ENCODE measurements at places on chromosomes 12 and 14.

GRCh38 chr12:100248886-100249285 is 18.0 kb downstream of the DEPDC4 start:
- no peak for DNase-seq

DNA sequence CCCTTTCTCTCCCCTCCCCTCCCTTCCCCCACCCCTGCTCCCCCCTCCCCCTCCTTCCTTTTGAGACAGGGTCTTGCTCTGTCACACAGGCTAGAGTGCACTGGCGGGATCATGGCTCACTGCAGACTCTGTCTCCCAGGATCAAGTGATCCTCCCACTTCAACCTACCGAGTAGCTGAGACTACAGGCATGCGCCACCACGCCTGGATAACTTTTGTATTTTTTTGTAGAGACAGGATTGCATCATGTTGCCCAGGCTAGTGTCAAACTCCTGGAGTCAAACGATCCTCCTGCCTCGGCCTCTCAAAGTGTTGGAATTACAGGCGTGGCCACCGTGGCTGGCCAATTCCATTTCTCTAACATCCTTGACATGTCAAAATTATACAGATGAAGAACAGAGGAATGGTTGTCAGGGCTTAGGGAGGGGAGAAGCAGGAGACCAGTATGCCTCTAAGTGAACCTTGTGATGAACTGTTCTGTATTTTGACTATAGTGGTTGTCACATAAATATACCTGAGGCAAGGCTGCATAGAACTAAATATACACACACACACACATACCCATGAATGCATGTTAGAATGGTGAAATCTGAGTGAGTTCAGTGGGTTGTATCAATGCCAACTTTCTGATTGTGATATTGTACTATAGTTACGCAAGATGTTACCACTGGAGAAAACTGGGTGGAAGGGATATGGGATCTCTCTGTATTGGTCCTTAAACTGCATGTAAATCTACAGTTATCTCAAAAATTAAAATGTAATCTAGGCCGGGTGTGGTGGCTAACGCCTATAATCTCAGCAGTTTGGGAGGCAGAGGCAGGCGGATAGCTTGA is 3.6 kb upstream of the CFAP73 start:
- no peak for DNase-seq

DNA sequence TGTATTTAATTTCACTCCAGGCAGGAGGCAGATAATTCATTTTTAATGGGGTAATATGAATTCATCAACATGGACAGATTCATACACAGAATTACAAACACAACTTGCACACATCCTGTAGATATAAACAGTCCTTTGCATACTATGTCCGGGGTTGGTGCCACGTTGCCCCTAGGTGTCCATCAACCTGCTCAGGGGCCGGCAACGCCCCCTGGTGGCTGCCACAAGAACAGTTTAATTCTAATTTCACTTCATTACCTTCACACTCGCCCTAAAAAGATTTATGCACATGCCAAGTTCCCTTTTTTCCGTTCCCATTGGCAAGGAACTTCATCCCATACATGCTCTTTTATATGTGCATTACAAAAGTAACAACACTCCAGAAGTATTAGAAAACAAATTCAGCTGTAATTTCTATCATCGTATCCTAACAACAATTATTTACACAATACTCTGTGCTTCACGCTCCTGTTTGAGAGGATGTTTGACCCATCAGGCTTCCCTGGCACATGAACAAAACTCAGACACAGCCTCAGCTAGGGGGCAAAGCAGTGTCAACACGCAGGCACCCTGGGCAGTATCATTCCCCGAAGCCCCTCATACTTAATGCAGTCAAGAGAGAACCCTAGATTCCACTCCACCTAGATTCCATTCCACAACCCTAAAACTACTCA is 15.5 kb downstream of the MANSC1 start:
- peak; percentile 29 for DNase-seq

DNA sequence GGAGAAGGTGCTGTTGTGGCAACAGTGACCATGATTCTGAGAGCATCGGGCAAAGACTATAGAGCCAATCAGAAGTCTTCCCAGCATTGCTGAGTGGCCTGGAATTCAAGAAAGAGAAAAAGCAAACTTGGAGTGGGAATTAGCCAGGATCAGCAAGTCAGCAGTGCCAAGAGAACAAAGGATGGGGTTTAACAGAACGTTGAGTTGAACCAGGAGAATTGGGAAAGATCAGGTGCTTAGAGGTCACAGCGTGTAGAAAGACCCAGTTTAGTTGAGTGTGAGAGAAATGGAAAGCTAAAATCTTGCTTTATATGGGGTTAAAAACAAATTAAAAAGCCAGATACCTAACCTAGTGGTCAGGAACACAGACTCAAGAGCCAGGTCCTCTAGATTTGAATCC is 90.5 kb upstream of the DNM1L start:
- DNase-seq: no peak

DNA sequence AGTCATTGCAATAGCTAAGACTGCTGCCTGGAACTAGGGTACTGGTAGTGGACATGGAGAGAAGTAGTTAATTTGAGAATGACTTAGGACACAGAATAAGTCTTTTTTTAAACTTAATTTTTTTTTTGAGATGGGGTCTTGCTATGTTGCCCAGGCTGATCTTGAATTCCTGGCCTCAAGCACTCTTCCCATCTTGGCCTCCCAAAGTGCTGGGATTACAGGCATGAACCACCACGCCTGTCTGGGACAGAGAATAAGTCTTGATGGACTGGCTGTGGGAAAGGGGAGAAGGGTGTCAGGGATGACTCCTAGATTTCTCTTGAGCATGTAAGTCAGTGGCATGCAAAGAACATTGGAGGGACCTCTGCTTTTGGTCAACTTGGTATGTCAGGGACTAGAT is 42.9 kb downstream of the LIN52 start:
- DNase-seq: no peak

DNA sequence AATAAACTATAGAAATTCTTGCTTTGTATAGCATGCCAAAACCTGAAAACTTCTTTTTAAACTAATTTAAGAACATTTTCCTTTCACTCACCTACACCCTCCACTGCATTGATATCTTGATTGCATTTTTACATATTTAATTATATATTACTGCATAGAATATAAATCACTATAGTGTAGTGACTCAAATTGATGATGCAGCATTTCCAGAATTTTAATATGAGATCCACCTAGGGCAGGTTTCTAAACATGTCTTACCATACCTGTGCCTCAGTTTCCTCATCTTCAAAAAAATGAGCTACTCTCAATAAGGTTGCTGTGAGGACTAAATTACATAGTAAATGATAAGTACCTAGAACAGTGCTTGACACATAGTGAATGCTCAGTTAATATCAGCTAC is 881.5 kb downstream of the RPS29 start:
- no peak for DNase-seq

GRCh38 chr14:65927931-65928356 is 515.4 kb downstream of the FUT8 start:
- peak; percentile 31 for DNase-seq

- no peak for DNase-seq
Measured at GRCh38 chr14:22176957-22177356, 412.1 kb downstream of the DAD1 start.

GRCh38 chr12:47988073-47989022 is 15.9 kb downstream of the COL2A1 start:
- no peak for DNase-seq

GRCh38 chr12:14275886-14276285 is 89.6 kb upstream of the ATF7IP start:
- no peak for DNase-seq

DNA sequence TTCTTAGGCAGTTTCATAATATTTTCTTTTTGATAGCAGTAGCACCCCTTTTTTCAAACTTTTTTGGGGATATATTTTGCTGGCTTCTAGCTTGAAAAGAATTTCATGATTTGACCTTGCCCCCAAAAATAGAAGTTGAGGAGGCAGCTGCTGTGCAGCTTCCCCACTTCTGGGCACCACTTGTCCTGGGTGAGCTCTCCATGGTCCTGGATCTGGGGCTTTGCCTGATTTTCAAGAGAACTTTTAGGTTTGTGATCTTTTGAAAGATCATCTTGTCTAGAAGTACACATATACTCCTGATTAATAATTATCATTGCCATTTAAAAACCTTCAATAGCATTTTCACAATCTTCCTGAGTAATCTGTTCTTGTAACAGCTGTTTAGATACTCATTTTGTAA is 271.6 kb downstream of the NPAS3 start:
- DNase-seq: no peak

- DNase-seq: no peak
Measured at GRCh38 chr14:99287269-99287942, 15.4 kb upstream of the BCL11B start.

DNA sequence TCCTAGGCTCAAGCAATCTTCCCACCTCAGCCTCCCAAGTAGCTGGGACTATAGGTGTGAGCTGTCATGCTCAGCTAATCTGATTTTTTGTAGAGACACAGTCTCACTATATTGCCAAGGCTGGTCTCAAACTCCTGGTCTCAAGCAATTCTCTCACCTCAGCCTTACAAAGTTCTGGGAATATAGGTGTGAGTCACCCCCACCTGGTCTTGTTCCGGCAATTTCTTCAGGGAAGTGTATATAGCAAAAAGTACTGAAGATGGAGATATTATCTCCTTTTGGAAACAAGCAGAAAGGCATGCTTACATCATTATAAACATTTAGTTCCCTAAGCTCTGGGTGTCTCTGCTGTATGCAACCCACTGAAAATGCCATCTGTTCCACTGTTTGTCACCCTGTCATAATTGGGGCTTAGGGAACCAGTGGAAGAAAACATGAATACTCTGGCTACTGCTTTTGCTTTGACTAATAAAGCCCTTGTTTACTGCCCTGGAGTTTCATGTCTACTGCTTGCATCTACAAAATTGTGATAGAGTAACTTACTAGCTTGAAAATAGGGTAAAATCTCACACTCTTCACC is 940.2 kb downstream of the GALC start:
- no peak for DNase-seq

DNA sequence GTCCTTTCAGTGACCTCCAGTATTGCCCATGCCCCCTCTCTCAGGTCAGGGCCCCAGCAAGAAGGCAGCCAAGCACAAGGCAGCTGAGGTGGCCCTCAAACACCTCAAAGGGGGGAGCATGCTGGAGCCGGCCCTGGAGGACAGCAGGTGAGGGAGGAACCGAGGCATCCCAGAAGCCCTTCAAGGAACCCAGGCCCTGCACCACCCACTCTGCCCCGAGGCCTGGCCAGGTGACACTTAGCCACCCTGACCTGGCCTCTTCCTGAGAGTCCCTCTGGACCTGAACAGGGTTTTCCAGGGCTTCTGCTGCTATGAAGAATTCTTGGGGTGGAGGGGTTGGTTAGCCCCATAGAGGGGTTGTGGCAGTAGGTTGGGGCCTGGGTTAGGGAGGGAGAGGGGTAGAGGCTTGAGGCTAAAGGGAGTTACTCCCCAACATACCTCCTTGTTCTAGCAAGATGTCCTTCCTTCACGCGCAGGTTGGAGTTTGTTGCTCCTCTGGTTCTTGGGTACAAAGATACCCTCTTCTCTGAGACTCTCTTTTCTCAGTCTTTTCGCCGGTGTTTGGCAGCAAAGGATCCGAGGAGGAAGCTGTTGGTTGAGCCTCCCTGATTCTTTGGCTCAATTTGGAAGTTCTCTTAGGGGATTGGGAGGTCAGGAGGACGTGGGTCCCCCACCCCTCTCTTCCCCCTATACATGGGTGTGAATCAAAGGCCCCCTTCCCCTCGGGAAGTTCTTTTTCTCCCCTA is 2.1 kb downstream of the TARBP2 start:
- DNase-seq: no peak

GRCh38 chr14:56119201-56119981 is 1.2 kb downstream of the PELI2 start:
- DNase-seq: no peak

GRCh38 chr14:105411017-105411941 is 8.3 kb upstream of the MTA1 start:
- DNase-seq: no peak

DNA sequence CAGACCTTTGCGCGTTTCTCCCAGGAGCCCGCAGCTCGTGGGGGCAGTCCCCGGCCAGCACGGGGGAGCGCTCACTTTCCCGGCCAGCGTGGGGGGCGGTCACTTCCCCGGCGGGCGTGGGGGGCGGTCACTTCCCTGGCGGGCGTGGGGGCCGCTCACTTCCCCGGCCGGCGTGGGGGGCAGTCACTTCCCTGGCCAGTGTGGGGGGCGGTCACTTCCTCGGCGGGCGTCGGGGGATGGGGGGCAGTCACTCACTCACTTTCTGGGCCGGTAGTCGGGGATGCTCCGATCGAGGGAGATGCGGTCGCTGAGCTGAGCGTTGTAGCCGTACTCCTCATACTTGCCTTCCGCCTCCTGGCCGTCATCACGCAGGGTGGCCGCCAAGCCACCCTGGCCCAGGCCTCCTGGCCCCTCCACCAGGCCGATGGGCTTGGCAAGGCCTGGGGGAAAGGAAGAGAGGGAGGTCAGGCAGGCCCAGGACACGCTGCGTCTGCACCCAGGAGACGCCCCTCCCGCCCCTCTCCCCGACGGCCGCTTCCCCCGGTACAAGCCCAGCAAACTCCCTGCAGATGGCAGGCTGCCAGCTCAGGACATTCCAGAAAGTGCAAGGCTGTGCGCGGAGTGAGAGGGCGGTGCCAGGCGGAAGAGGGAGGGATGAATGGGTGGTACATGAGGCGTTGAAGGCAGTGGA is 43.3 kb downstream of the GALNT9 start:
- no peak for DNase-seq

DNA sequence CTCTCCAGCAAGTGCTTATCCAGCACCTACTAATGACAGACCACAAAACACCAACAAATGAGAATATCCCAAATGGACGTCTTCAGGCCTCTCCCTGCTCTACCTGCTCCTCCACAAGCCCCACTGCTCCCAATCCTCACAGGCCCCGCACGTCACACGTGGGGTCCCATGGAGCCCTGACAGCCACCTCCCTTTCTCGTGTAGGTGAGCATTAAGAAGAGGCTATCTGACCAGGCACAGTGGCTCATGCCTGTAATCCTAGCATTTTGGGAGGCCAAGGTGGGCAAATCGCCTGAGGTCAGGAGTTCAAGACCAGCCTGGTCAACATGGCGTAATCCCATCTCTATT is 5.4 kb downstream of the RIMBP2 start:
- DNase-seq: no peak

DNA sequence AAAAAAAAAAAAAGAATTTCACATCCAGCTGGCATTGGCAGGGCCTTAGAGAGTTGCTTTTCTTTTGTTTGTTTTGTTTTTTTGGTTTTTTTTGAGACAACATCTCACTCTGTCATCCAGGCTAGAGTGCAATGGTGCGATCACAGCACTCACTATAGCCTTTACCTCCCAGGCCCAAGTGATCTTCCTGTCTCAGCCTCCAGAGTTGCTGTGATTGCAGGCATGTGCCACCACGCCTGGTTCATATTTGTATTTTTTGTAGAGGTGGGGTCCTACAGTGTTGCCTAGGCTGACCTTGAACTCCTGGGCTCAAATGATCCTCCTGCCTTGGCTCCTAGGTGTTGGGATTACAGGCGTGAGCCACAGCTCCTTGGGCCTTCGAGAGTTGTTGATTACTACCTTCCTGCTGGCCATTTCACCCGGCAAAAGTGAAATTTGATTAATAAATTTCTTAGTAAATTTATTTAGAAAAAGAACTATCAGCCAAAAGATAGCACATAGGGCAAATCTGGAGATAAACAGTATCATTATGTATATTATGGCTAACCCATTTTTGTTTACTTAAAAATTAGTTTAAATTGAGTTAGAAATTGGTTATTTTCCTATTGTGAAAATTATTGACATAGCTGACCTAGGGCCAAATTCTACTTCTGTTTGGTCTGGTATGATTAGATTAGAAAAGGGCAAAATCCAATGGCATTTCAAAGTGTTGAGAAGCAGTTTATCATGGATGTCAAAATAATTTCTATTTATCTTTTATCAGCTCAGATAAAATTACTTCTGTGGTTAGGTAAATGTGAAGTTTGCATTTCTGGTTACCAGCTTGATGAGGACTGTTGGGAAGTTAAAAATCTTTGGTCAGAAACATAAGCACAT is 12.6 kb downstream of the ACTR6 start:
- no peak for DNase-seq

- DNase-seq: no peak
Measured at GRCh38 chr14:33035416-33036194, 96.9 kb downstream of the NPAS3 start.

All from stimulated activated CD4-positive, alpha-beta T cell treated with anti-CD3 and anti-CD28 coated beads, Interleukin-1b, Interleukin-23, amount 100 ng/mL, for 1 hour (primary cell).